ENCODE measurements at places on chromosomes 1 and 21. TPM values are rescaled to one million over a fixed set of nuclear protein-coding genes. Genes with fewer than 3 reads are reported as not detected.

DNA sequence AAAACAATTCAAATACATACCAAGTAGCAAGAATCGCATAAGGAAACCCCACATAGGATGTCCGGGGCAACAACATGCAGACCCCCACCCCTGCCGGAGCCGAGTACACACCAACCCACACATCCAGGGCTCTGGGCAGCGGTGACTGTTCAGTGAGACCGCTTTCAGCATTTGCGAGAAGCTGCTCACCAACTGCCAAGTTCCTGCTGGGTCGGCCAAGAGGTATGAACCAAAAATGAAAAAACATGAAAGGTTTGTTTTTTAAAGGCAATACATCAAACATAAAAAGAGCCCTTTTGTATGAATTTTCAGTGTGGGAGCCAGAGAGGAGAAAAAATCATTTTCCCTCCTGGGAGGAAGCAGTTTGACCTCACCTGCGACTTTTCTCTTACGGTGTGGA, 92.3 kb downstream of the SIM2 start:
- H3K36me3 ChIP-seq = no peaks in the 10 kb centered on the region
- H3K4me3 ChIP-seq = no peak overlapping the region
- H3K27ac ChIP-seq = no peak overlapping the region
- DNase-seq = no peak
- H3K27me3 ChIP-seq = no peaks in the 10 kb centered on the region
- H3K4me1 ChIP-seq = no peaks in the 10 kb centered on the region

Gene CHRM3
- total RNA-seq = 74.2 TPM

GRCh38 chr1:90989990-90990389, 31.8 kb downstream of the ZNF644 start:
- no peak overlapping the region for H3K4me3 ChIP-seq
- no peaks in the 10 kb centered on the region for H3K36me3 ChIP-seq
- no peaks in the 10 kb centered on the region for H3K4me1 ChIP-seq
- H3K27ac ChIP-seq = no peak overlapping the region
- DNase-seq = no peak

GRCh38 chr21:15221799-15222386, 157.1 kb upstream of the NRIP1 start:
- no peak for DNase-seq
- H3K4me1 ChIP-seq = peaks cover 6% of the 10 kb centered on the region
- H3K27me3 ChIP-seq = no peaks in the 10 kb centered on the region
- no peak overlapping the region for H3K27ac ChIP-seq
- H3K4me3 ChIP-seq = no peak overlapping the region

- H3K27ac ChIP-seq = no peak overlapping the region
- H3K4me1 ChIP-seq = no peaks in the 10 kb centered on the region
- no peak overlapping the region for H3K4me3 ChIP-seq
Measured at GRCh38 chr1:100713626-100714025, 5.9 kb upstream of the VCAM1 start.

DNA sequence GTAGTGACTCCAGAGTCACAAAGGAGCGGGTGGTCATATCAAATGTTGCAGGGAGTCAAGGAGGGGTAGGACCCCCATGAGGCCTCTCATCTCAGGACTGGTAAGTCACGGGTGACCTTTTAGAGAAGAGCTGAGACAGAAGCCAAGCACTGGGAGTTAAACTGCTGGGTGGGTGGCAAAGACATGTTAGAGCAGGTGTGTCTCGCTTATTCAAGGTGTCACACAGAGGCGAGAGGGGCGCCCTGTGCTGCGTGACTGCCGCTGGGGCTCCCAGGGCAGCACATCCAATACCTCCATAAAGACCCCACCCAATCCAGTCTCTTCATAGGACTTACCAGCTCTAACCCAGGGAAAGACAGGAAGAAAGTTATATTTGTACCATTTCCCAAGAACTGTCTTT, 15.2 kb downstream of the CASQ2 start:
- peak overlapping the region; percentile 62 for H3K27ac ChIP-seq
- H3K36me3 ChIP-seq = no peaks in the 10 kb centered on the region
- no peak overlapping the region for H3K4me3 ChIP-seq
- DNase-seq = no peak

DNA sequence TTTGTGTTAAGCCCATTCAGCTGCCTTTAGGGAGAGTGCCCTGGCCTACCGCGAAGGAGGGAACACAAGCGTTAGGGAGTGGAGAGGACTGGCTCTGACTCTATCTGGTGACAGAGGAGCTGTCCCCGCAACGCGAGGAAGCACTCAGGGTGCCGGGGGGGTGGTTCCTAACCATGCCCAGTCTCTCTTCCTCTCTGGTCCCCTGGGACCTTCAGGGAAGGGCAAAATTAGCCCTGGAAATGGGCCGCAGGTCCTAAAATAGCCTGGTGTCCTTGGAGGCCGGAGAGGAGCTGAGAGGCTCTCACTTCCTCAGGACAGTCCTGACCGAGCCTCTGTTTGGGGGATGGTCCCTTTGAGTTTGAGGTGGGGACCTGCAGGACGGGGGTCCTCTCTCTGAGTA, 5.8 kb downstream of the SLC45A1 start:
- no peak overlapping the region for H3K4me3 ChIP-seq
- no peak for DNase-seq
- H3K27me3 ChIP-seq = no peaks in the 10 kb centered on the region
- H3K4me1 ChIP-seq = peaks cover under 1% of the 10 kb centered on the region
- no peak overlapping the region for H3K27ac ChIP-seq

DNA sequence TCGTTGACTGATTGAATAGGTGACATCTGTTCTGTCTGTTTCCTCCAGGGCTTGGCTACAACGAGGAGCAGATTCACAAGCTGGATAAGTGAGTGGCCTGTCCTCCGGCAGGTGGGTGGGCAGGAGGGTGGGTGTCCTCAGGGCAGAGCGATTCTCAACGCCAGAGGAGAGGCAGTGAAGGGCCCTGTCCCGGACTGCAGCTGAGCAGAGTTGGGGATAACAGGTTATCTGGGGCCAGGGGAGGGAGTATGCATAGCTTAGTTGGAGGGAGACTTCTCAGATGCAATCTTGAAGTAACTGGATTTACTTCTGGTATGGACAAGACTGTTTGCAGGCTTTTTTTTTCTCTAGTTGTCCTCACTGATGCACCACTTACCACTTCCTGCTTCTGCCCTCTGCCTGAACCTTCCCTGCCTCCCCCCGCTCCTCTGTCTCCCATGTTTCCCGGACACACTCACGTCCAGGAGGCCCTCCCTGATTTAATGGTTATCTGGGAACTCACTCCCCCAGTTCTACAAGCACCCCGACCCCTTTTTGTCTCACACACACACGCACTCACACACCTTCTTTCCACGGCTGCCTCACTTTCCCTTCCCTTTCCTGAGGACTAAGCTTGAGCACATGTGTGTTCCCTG, 16.4 kb upstream of the RASSF5 start:
- no peak for DNase-seq
- no peaks in the 10 kb centered on the region for H3K36me3 ChIP-seq
- H3K4me3 ChIP-seq = no peak overlapping the region
- H3K4me1 ChIP-seq = peaks cover 13% of the 10 kb centered on the region
- no peaks in the 10 kb centered on the region for H3K27me3 ChIP-seq

- no peaks in the 10 kb centered on the region for H3K36me3 ChIP-seq
- no peaks in the 10 kb centered on the region for H3K4me1 ChIP-seq
- H3K27ac ChIP-seq = no peak overlapping the region
- H3K4me3 ChIP-seq = no peak overlapping the region
- no peaks in the 10 kb centered on the region for H3K27me3 ChIP-seq
- DNase-seq = no peak
Measured at GRCh38 chr1:216836316-216836715, 113.1 kb upstream of the ESRRG start.

- H3K4me1 ChIP-seq = peaks cover 15% of the 10 kb centered on the region
- DNase-seq = no peak
- H3K27me3 ChIP-seq = no peaks in the 10 kb centered on the region
- H3K27ac ChIP-seq = no peak overlapping the region
Measured at GRCh38 chr1:210344706-210345105, 16.0 kb downstream of the HHAT start.

- peak; percentile 77 for DNase-seq
- H3K4me1 ChIP-seq = no peaks in the 10 kb centered on the region
- H3K27me3 ChIP-seq = no peaks in the 10 kb centered on the region
Measured at GRCh38 chr1:16064536-16065268, 8.7 kb downstream of the FAM131C start.

DNA sequence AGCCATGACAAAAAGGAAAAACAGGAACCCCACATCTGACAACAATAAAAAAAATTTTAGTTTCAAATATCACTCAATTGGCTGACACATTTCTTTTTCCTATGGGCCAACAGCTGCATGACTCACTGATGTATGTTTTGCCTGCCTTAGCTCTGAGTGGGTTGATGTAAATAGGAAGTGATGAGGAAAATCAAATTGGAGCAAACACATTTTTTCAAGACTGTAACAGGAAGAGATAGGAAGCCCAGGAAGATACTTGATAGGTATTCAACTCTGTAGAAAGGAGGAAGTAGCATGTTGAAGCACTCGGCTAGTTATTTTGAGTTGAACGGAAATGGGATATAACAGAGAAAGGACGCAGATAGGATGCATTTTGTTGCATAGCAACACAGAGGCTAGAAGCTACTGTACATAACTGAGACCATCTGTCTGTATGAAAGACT, 168.0 kb upstream of the NR5A2 start:
- H3K4me3 ChIP-seq = no peak overlapping the region
- no peaks in the 10 kb centered on the region for H3K27me3 ChIP-seq
- H3K4me1 ChIP-seq = no peaks in the 10 kb centered on the region
- H3K36me3 ChIP-seq = no peaks in the 10 kb centered on the region
- no peak for DNase-seq

GRCh38 chr21:34630536-34631143, 15.7 kb upstream of the RCAN1 start:
- DNase-seq = no peak
- no peak overlapping the region for H3K4me3 ChIP-seq
- H3K27me3 ChIP-seq = no peaks in the 10 kb centered on the region
- H3K4me1 ChIP-seq = no peaks in the 10 kb centered on the region

DNA sequence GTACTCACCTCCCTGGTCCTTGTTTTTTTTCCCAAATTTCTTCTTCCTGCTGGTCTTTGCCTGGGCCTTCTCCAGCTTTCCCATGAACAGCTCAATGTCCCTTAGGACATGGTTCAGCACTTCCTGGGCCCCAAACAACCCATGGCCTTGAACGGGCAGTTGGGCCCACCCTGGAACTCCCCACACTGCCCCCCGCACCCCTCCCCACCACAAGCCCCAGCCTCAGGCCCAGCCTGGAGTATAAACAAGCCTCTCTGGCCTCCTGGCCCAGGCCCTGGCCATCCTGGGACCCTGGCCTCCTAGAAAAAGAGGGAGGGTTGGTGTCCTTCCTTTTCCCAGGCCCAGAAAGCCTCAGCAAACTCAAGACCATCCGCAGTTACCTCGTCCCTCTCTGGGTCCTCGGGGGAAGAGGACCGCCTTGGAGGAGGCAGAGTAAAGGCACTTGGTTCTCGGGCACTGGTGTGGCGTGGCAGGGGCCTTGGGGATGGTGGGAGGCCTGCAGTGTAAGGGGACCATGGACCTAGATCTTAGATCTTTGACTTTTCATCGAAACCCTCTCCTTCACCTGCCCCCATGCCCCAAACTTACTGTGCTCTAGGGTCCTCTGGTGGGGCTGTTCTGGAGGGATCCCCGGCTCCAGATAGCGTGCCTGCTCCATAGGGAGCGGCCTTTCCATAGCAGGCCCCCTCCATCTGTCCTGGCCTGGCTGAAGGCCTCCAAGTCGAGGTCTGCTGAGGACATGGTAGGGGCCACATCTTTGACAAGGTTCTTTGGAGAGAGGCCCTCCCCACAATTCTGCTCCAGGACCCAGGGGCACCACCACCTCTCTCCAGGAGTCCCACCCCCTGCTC, 5.6 kb downstream of the EPS8L3 start:
- H3K36me3 ChIP-seq = no peaks in the 10 kb centered on the region
- no peak overlapping the region for H3K27ac ChIP-seq
- no peak overlapping the region for H3K4me3 ChIP-seq
- H3K27me3 ChIP-seq = no peaks in the 10 kb centered on the region
- peaks cover 13% of the 10 kb centered on the region for H3K4me1 ChIP-seq

- no peak overlapping the region for H3K4me3 ChIP-seq
- H3K4me1 ChIP-seq = no peaks in the 10 kb centered on the region
- no peaks in the 10 kb centered on the region for H3K36me3 ChIP-seq
- DNase-seq = no peak
Measured at GRCh38 chr1:59880735-59881134, 45.8 kb downstream of the CYP2J2 start.

DNA sequence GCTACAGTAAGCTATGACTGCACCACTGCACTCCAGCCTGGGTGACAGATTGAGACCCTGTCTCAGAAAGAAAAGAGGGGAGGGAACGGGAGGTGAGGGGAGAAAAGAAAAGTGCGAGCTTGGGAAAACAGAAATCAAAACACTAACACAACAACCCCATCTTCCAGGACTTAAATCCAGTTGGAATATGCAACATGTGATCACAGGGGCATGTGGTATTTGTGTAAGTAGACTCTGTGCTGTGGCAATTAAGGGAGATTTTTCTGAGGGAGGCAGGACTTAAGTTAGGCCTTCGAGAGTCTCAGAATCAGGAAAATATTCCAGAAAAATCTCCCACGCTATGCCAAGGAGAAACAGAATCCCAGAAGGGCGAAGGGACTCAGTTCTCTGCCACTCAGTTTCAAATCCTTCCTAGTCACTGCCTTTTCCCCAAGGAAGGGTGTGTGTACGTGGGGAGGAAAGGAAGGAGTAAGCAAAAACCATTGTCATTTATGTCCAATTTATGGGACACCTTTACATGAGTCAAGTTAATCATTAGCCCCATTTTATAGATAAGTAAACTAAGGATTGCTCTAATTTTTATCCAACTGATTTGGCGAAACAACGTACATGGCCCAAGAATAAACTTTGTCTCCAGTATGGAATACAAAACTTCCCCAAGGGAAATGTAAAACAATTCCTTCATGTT, 12.3 kb downstream of the ID3 start:
- H3K4me1 ChIP-seq = no peaks in the 10 kb centered on the region
- no peak overlapping the region for H3K27ac ChIP-seq
- no peaks in the 10 kb centered on the region for H3K36me3 ChIP-seq
- DNase-seq = no peak
- H3K4me3 ChIP-seq = no peak overlapping the region
- no peaks in the 10 kb centered on the region for H3K27me3 ChIP-seq

DNA sequence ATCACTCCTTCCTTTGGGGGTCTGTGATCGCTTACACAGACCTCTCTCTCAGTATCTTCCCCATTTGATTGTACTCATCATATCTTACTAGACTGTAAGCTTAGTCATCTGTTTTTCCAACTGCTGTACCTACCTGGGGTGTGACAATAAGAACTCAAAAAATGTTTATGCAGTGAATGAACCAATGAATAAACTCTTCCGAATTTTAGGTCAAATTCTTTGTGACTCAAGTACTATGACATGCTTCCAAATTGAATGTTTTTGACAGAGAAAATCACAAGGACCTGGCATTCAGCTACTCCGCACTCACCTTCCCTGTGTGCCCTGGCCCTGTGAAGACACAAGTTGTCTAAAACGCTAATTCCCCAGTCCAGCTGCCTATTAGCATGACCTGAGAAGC, 42.1 kb downstream of the TMCO4 start:
- H3K4me3 ChIP-seq = no peak overlapping the region
- no peaks in the 10 kb centered on the region for H3K4me1 ChIP-seq
- no peak for DNase-seq
- H3K36me3 ChIP-seq = peaks cover 15% of the 10 kb centered on the region
- no peaks in the 10 kb centered on the region for H3K27me3 ChIP-seq
- peak overlapping the region; percentile 27 for H3K27ac ChIP-seq

GRCh38 chr1:207313131-207313530, 8.3 kb upstream of the CD55 start:
- H3K4me1 ChIP-seq = no peaks in the 10 kb centered on the region
- H3K4me3 ChIP-seq = no peak overlapping the region
- DNase-seq = no peak
- H3K27me3 ChIP-seq = no peaks in the 10 kb centered on the region

GRCh38 chr1:182628657-182629056, 24.5 kb upstream of the RGS16 start:
- no peak for DNase-seq
- no peaks in the 10 kb centered on the region for H3K27me3 ChIP-seq
- H3K4me3 ChIP-seq = no peak overlapping the region
- H3K27ac ChIP-seq = no peak overlapping the region
- no peaks in the 10 kb centered on the region for H3K4me1 ChIP-seq

Gene LHX4
- total RNA-seq = not detected
